Muscle of back (tissue), 13 donors: ENCODE measurements at places on chromosomes 1 and 21. TPM values are rescaled to one million over a fixed set of nuclear protein-coding genes. Genes with fewer than 3 reads are reported as not detected.

Gene TINAGL1
- polyA plus RNA-seq, result 20.7 TPM

Gene MYOC
- 3.9 TPM for polyA plus RNA-seq

Gene GPR61
- 2.4 TPM for polyA plus RNA-seq

Gene SIPA1L2
- 26.3 TPM for polyA plus RNA-seq

Gene LENEP
- polyA plus RNA-seq, result not detected

Gene CRNN
- not detected for polyA plus RNA-seq

Gene WNT3A
- polyA plus RNA-seq, result 0.55 TPM

Gene NDUFS2
- 115 TPM for polyA plus RNA-seq

Gene ERI3
- 46.6 TPM for polyA plus RNA-seq

Gene ZNF593OS
- polyA plus RNA-seq, result 1.4 TPM

Gene CELA2A
- not detected for polyA plus RNA-seq

Gene KCNA2
- 1.0 TPM for polyA plus RNA-seq

Gene DEPDC1
- polyA plus RNA-seq, result 9.6 TPM

Gene RNF186
- not detected for polyA plus RNA-seq

Gene RGS8
- 0.20 TPM for polyA plus RNA-seq

Gene AMY1B
- polyA plus RNA-seq, result not detected

Gene CTPS1
- 18.9 TPM for polyA plus RNA-seq

Gene SLC2A5
- polyA plus RNA-seq, result 12.9 TPM

Gene C8A
- not detected for polyA plus RNA-seq

Gene KRTAP19-1
- polyA plus RNA-seq, result not detected

Gene NUDT4B
- polyA plus RNA-seq, result 2.2 TPM

Gene SLC30A10
- polyA plus RNA-seq, result 0.22 TPM

Gene DNAI4
- polyA plus RNA-seq, result 3.3 TPM

Gene PYHIN1
- polyA plus RNA-seq, result 0.77 TPM

Gene PIGR
- polyA plus RNA-seq, result not detected

Gene PTPRC
- polyA plus RNA-seq, result 40.0 TPM

Gene USF1
- 30.7 TPM for polyA plus RNA-seq

Gene KHDC4
- polyA plus RNA-seq, result 24.7 TPM

Gene PRAMEF13
- not detected for polyA plus RNA-seq

Gene FPGT
- 9.8 TPM for polyA plus RNA-seq

Gene SPRR2G
- not detected for polyA plus RNA-seq

Gene VHLL
- polyA plus RNA-seq, result not detected

Gene GSTM1
- polyA plus RNA-seq, result 0.94 TPM

Gene BARHL2
- polyA plus RNA-seq, result not detected

Gene LEFTY2
- 2.8 TPM for polyA plus RNA-seq

Gene DCLRE1B
- 9.0 TPM for polyA plus RNA-seq

Gene TNFRSF18
- 2.3 TPM for polyA plus RNA-seq

Gene OPTC
- polyA plus RNA-seq, result not detected
